ENCODE measurements at places on chromosomes 6 and 20.

- no peak for DNase-seq
Measured at GRCh38 chr6:136326038-136326553, 36.5 kb upstream of the BCLAF1 start.

DNA sequence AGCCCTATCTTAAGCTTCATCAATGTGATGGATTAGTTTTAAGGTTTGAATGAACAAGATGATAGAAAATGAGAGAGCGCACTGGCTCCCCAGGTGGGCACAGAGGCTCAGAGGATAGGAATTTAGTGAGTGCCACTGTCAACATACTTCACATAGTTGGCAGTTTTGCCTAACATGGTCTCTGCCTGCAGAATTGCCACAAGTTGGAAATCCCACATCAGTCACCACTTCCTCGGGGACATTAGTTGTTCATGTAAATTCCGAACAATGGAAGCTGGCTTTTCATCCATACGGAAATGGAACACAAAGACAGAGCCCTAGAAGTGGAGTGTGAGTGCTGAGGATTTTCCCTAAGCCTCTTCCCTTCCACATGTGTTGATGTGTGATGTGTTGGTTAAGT is 123.9 kb upstream of the PHACTR1 start:
- DNase-seq: no peak

- DNase-seq: peak; percentile 18
Measured at GRCh38 chr20:30811885-30812671, 445.4 kb upstream of the DEFB115 start.

GRCh38 chr20:32685541-32686529 is 12.1 kb upstream of the C20orf203 start:
- DNase-seq: no peak

- no peak for DNase-seq
Measured at GRCh38 chr6:144449218-144449617, 164.1 kb downstream of the UTRN start.

DNA sequence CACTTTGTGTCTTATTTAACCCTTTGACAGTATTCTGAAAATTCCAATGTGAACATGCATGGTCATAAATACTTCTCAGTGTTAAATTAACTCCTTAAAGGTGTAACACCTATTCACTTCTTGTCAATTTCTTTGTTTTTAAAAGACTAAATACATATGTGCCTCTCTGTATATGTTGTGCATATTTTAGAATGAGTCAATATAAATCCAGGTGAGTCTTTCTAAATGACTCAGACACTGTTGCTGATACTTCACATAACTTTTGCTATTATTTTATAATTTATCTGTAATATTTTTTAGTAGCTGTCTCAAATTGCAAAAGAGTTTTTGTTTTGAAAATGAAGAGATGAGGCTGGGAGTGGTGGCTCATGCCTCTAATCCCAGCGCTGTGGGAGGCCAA is 36.0 kb downstream of the TIAM2 start:
- no peak for DNase-seq

- DNase-seq: no peak
Measured at GRCh38 chr6:169473663-169474062, 220.0 kb upstream of the THBS2 start.

- DNase-seq: no peak
Measured at GRCh38 chr6:164826831-164827468, 482.5 kb downstream of the C6orf118 start.

DNA sequence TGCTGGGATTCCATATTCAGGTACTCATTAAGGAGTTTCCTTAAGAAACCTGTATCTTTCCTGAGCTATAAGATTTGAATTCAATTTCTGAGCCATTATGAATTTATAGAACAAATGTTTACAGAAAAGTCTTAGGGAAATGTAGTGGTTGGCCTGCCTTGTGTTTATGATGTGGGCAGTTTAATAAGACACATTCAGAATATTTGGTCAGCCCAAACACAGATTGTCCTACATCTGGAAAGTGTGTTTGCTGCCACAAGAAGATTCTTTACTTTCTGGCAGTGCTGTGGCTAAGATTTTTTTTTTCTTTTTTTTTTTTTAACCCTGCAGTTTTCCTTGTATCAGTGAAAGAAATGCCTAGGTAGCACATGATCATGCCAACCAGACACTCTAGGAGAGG is 15.2 kb downstream of the TBX18 start:
- DNase-seq: no peak

DNA sequence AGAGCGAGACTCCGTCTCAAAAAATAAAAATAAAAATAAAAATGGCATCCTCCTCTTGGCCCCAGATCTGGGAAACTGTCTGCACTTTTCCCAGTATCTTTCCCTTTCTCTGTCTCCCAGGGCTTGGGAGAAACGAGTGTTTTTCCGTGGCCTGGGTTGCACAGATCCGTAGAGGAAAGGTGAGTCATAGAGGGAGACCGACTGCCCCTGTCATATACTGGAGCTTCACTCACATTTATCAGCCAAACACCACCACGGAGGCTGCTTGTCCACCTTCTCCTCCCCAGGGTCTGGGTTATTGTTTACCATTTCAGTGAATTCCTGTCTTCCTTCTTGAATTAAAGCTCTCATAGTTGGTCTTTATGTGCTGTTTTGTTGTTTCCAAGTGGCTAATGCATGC is 31.9 kb upstream of the EIF2S2 start:
- no peak for DNase-seq

GRCh38 chr6:2839195-2839981 is 2.3 kb downstream of the SERPINB1 start:
- no peak for DNase-seq

- no peak for DNase-seq
Measured at GRCh38 chr20:11015440-11015839, 341.6 kb upstream of the JAG1 start.

- no peak for DNase-seq
Measured at GRCh38 chr6:48325701-48326100, 214.7 kb upstream of the PTCHD4 start.

GRCh38 chr6:166989427-166990032 is 9.7 kb upstream of the CEP43 start:
- DNase-seq: no peak

- no peak for DNase-seq
Measured at GRCh38 chr6:157148391-157149323, 174.7 kb downstream of the TMEM242 start.

- no peak for DNase-seq
Measured at GRCh38 chr6:123316733-123317323, 319.9 kb downstream of the TRDN start.

GRCh38 chr6:31877651-31878161 is 1.1 kb downstream of the SLC44A4 start:
- DNase-seq: no peak

DNA sequence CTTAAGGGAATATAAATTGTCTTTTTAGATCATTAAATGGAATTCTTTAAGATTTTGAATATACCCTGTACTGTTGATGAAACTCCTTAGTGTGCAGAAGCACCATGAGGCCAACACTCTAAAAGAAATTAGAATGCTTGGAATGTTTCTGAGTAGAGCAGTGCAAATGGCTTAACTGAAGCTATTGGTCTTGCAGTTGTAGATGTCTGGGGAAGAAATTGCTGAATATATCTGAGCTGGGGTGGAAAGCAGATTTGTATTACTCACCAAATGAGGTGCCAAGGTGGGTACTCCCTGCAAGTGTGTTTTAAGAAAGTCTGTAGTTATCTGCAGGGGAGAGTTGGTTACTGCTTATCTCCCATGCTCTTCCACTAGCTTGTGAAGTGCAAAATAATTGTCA is 119.0 kb downstream of the ADGRG6 start:
- no peak for DNase-seq

GRCh38 chr6:21771626-21772320 is 178.2 kb downstream of the SOX4 start:
- DNase-seq: no peak

DNA sequence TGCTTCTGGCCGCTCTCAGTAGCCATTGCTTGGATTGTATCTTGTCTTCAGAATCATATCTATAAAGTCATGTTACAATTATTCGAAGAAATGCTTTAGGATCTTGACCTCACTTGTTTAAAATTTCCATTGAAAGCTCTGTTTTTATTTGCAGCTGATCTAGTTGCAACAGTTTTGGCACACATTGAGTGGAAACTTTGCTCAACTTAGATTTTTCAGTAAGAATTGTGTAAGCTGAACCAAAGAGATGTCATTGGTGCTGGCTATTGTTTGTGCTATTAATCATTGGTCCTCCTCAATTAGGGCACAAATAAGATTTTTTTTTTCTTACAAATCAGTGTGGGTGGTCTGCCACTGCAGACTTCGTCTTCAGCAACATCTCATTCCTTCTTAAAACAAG is 649.2 kb downstream of the MMUT start:
- DNase-seq: no peak

- no peak for DNase-seq
Measured at GRCh38 chr6:33156561-33156960, 35.7 kb downstream of the COL11A2 start.

- DNase-seq: no peak
Measured at GRCh38 chr6:62797190-62797589, 414.1 kb upstream of the FKBP1C start.

All from GM12892 (cell line).